ENCODE measurements at places on chromosomes 7 and 10.

GRCh38 chr7:45689011-45689796 lies 115.0 kb downstream of the ADCY1 start:
- no peak for DNase-seq

DNA sequence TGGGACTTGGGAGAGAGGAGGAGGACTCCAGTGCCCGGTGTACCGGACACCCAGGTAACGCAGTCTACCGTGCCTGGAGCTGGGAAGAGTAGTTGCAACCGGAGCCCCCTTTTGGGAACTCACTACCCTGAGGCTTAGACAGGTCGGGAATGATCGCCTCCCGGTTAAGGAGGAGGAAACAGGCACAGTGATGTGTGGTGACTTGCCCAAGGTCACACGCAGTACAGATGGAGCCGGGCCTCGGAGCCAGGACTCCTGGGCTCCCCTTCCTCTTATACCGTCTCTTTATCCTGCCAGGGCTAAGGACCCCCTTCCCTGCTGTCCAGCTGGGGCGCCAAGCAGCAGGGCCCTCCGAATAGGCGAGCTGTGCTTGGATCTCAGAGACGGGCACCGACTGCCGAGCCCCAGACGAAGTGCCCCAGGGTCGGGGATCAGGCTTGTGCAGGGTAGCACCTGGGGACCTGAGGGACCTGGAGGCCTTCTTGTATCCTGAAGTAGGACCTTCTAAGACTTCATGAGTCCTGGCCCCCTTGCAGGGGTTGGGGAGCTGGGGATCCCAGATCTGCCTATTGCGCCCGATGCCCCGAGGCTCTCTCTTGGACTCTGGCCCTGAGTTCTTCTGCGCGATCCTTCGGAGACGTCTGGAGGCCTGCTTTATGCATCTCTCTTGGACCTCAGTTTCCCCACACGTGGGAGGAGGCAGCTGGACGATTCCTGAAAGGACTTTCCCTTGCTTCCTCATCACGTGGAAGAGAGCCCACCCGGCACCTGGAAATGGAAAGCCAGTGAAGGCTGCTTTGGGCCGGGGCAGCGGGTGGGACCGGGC lies 767 bp upstream of the CYP26A1 start:
- DNase-seq = no peak

- no peak for DNase-seq
Measured at GRCh38 chr10:23063045-23063972, 32.1 kb upstream of the MSRB2 start.

- DNase-seq = peak; percentile 89
Measured at GRCh38 chr10:43322769-43323168, 48.7 kb upstream of the FXYD4 start.

DNA sequence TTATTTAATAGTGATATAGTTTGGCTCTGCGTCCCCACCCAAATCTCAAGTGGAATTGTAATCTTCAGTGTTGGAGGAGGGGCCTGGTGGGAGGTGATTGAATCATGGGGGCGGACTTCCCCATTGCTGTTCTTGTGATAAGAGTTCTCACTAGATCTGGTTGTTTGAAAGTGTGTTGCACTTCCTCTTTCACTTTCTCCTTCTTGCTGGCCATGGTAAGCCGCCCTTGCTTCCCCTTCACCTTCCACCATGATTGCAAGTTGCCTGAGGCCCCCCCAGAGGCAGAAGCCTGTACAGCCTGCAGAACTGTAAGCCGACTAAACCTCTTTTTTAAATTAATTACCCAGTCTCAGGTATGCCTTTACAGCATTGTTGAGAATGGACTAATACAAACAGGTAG lies 101.4 kb downstream of the MTPAP start:
- no peak for DNase-seq

DNA sequence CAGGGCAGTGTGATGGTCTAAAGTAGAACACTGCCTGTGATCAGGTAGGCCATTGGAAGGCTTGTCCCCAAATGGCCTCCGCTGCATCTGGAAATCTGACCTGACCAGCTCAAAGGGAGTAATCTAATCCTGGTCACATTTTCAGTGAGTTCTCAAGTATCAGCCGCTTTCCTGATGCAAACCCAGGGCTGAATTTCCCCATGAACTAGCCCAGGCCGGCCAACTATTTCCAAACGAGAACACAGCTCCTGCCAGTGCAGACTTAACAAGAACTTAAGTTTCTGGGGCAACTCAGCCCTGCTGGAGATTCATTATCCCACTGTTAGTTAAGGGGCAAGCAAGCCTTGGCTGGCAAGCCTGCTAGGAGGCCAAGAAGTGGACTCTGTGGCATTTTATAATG lies 59.6 kb upstream of the FAM180A start:
- no peak for DNase-seq

DNA sequence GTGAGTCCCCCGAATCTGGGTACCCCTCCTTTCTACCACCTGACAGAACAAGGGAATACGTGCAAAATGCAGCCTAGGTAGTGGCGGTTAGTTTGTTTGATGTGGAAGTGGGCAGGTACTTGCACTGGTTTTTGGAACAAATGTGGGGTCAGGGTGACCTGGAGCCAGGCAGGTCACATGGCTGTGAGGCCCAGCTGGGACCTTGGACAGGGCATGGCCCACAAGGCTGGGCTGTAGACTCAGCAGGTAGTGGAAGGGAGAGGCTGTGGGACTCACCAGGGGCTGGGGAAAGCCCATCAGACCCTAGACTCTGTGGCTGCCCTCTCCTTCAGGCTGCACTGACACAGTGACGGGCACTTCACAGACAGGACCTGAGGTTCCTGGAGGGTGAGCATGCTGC lies 159.9 kb upstream of the ADCY1 start:
- no peak for DNase-seq

GRCh38 chr10:13201132-13201531 lies 33.0 kb downstream of the UCMA start:
- no peak for DNase-seq

- no peak for DNase-seq
Measured at GRCh38 chr7:20394284-20394683, 63.6 kb downstream of the ITGB8 start.

- peak; percentile 58 for DNase-seq
Measured at GRCh38 chr7:29243910-29244655, 49.5 kb downstream of the CHN2 start.

GRCh38 chr10:25725917-25726716 lies 207.9 kb upstream of the MYO3A start:
- DNase-seq = peak; percentile 41

GRCh38 chr7:8136051-8136730 lies 125.8 kb downstream of the ICA1 start:
- no peak for DNase-seq

- no peak for DNase-seq
Measured at GRCh38 chr7:80779456-80779855, 139.4 kb downstream of the SEMA3C start.

DNA sequence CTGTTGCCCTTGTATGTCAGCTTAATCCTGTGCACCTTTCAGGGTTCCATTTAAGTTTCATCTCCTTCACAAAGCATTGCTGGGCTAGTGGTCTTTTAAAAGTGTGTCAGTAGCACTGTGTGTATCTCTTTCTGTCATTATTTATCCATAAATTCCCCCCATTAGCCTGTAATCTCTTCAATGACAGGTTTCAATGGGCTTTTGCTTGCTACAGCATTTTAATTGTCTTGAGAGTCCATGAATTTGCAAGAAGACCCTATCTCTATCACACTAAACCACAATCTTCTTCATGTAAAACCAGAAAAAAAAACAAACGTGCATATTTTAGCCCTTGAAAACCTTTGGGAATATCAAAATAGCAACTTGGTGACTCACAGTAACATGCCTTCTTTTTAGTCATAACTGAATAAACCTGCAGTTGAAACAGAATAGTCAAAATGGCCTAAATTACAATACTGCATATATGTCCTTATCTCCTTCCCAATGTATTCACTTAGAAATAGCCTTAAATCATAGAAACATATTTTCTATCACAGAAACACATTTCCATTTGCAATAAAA lies 118.6 kb downstream of the PON1 start:
- no peak for DNase-seq

- DNase-seq = no peak
Measured at GRCh38 chr7:47148536-47149207, 433.2 kb downstream of the TNS3 start.

DNA sequence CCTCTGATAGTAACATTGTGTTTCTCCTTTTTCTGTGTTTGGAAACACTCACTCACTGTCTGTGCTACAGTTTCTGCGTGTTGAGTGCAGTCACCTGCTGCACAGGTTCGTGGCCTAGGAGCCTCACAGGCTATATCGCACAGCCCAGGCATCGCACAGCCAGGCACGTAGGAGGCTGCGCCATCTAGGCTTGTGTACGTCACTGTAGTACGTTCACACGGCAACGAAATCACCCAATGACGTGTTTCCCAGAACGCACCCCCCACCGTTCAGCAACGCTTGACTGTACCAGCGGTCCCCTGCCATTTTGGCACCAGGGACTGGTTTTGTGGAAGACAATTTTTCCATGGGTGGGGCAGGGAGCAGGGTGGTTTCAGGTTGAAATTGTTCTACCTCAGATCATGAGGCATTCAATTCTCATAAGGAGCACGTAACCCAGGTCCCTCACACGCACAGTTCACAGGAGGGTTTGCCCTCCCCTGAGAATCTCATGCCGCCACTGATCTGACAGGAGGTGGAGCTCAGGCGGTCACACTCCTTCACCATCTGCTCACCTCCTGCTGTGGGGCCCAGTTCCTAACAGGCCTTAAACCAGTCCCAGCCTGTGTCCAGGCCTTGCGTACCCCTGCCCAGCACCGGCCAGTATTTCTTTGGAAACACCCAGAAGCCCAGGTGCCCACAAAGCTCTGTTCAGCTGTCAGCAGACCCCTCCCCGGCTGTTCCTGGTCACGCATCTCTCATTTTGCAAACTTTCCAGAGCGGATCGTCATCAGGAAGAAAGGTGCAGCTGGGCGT lies 23.2 kb upstream of the PRKAR1B start:
- DNase-seq = no peak

GRCh38 chr7:34756691-34757090 lies 98.7 kb downstream of the NPSR1 start:
- DNase-seq = no peak

DNA sequence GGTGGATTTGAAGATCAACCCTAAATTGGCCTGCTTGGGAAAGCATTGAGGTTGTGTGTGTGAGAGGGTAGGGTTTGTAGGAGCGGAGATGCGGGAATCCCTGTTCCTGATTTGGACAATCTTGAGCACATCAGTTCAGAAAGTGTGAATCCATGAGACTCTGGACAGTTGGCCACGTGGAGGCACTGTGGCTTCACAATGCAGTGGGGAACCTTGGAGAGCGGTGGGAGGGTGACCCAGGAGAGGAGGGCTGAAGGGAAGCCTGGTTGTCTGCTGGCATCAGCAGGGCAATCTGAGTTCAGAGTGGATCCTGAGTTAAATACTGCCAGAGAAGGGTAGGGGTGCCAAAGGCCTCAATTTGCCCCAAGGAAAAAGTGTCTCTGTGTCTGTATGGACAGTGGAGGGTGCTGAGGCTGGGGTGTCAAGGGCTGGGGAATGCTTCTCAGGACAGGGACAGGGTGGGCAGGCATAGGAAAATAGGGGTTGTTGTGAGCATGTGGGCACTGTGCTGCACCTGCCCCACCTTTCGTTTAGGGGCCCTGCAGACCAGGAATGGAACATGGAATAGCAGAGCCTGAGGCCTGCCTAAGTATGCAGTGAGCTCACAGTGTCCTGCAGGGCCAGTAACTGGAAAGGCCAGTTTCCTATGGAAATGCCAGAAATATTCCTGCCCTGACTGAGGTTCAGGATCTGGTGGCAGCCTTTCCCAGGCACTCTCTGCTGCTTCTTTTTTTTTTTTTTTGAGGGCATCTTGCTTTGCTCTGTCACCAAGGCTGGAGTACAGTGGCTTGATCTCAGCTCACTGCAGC lies 162.9 kb upstream of the PRSS58 start:
- no peak for DNase-seq

GRCh38 chr7:135684136-135684535 lies 21.8 kb downstream of the STMP1 start:
- no peak for DNase-seq

DNA sequence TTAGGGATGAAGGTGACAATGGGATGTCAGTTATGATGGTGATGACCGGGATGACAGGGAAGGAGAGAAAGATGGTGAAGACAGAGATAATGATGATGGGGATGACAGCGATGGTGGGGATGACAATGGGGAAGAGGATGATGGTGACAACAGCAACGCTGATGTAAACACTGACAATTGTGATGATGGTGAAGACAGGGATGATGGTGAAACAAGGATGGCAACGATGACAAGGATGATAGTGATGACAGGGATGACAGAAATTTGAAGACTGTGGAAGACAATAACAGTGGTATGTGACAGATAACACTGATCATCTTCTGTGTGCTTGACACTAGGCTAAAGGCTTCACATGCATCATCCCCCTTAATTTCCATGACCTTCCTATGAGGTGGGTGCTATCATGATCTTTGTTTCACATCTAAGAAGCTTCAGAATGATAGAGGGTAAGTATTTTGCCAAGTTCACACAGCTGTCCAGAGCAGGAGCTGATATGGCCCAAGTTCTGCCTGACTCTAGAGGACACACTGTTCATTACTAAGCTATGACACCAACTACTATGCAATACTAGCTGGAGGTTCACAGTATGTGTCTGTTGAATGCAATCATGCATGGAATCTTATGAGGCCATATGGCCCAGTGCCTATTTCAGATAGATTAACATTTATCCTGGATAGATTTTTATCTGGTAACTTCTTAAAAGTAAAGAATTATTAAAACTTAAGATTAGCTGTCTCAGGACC lies 105.6 kb downstream of the RNLS start:
- no peak for DNase-seq

DNA sequence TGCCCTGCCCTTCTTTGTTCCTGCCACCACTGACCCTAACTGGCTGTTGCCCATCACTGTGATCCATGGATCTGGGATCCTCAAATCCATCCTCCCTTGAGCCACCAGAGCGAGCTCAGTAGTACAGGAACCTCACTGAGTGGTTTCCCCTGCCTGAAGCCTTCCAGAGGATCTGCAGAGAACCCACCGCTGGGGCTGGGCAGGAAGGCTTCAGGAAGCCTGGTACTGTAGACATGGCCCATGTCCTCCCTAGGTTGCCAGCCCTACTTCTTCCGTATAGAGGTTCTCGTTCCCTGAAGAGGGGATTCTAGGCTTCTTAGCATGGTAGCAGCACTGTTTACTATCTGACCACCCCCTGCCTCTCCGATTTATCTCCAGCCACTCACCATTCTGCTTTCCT lies 687.3 kb upstream of the FOXK1 start:
- no peak for DNase-seq

GRCh38 chr7:50659329-50659965 lies 94.2 kb upstream of the DDC start:
- no peak for DNase-seq

GRCh38 chr7:44712012-44712411 lies 36.6 kb upstream of the ZMIZ2 start:
- peak; percentile 14 for DNase-seq

DNA sequence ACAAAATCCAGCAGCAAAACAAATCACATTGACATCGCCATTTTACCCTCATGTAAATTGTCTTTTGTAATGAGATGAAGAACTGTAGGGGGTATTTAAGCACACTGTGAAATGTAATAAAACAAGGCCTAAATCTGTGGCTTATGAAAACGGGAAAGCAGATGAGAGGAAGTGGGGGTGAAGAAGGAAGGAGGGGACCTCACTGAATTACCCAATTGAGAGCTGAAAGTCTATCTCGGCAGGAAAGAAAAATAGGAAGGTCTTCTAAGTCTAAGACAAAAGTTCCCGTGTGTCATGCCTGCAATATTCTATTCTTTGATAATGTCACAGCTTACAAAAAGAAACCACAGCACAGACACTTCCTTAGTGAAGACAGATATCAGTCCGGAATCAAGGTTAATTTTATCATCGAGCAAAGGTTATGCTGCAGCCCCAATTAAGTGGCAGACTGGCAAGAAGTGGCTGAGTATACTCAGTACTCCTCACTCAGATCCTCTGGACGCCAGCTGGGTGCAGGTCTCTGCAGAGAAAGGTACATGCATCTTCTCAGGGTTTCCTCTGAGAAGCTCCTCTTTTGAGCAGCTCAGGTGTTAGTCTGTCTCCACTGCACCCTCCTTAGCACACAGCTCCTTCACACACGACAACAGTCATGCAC lies 239.7 kb downstream of the FANK1 start:
- DNase-seq = no peak

All from CD4-positive, alpha-beta T cell treated with Interleukin-10 for 1 hour (primary cell).